ENCODE measurements at places on chromosomes 3 and 15.

DNA sequence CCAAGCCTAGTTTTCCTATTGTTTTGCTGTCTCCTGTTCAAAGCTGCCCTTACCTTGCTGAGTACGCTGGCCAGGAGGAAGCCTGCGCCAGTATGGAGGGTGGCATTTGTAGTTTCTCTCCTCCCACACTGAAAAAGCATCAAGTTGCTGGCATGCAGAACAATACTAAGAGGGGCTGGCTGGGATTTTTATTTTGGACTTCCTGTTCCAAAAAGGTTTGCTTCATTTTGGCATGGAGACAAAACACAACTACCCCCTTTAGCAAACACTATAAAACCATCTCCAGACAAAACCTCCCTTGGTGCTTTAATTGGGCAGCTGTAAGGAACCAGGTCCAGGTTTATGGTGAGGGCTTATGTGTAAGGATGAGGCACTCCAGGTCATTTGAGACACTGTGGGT is 457.6 kb downstream of the PDCD6IP start:
- DNase-seq = no peak

DNA sequence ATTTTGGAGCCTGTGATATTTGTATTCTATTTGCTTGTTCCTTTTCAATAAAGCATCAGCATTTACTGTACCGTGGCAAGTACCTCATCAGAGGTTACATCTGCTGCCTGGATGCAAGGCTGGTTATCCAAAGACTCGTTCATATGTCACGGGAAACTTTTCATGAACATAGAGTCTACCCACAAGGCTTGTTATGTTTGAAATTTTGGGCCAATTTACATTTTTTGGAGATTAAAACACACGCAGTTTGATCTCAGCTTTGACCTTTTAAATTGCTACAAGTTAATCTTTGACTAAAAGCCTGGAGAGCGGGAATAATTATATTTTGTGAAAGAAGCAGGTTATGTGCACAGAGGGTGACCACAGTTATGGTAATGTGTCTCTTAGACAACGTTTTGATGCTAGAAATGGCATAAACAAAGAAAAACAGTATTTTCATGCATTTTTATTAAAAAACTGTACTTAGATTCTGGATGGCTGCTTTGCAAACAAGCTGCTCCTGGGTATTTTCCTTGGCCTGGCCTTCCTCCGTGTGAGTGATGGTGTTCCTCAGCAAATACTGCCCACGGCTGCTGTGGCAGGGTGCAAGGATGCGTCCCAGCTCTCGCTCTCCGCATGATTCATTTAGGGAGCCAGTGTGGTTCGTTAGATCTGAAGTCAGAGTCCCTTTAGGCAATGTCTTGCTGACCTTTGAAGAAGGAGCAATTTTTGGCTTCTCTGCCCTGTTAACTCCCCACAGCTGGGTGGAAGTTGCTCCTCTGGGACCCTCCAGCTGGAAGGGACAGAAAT is 27.1 kb downstream of the CHST2 start:
- DNase-seq = no peak

DNA sequence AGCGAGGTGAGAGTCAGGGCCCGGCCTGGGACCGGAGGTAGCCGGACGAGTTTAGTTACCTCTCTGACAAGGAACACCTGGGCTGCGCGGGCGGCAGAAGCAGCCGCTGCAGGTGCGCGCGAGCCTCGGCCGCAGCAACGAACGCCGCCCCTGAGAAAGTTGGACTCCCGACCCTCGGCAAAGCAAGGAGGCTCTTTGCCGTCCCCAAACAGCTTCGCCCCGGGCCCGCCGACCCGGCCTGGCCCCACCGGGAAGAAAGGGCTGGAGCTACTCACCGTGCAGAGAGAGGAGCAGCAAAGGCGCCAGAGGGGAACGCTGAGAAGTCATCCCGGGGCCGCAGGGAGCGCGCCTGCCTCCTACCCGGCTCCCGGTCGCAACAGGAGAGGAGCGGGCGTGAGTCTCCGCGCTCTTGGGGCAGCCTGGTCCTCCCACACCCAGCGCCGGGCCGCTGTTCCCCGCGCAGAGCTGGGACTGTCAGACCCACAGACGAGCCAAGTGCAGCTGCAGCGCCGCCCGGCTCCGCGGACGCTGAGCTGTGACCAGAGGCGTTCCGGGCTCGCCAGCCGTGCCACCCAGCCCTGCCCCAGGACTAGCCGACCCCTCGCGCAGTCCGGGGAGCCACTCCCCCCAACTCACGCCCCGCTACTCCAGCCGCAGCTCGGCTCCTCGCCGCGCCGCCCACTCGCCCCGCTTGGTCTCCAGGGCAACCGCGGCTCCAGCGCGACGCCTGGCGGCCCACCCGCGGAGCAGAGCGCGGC is at the start of gene IGSF11:
Gene IGSF11, minus strand, starts transcription at position 591 of the 758 bp plus-strand sequence. Its CDS starts 264 bp downstream, at position 327.
- DNase-seq = peak; percentile 29

- no peak for DNase-seq
Measured at GRCh38 chr15:92429378-92430068, 35.8 kb downstream of the ST8SIA2 start.

DNA sequence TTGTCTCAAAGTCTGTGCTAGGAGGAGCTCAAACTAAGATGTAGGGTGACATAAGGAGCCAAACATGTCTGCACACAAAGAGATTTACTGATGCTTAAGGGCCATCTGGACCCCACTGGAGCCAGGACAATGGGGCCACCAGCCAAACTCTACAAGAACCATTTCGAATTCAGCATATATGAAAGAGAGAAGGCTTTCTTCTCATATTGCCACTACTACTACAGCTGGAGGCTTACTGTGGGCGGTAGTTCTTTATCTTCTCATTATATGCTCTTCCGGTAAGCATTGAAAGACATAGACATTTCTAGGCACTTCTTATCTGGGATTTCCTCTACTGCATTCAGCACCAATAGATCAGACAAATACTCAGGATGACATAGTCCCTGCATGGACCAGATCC is 404.4 kb upstream of the PROK2 start:
- no peak for DNase-seq

- DNase-seq = no peak
Measured at GRCh38 chr3:171267104-171267503, 193.1 kb downstream of the TNIK start.

GRCh38 chr15:74038707-74039655 is 43.4 kb downstream of the GOLGA6A start:
- no peak for DNase-seq

- DNase-seq = no peak
Measured at GRCh38 chr3:178002113-178002512, 534.1 kb upstream of the KCNMB2 start.

DNA sequence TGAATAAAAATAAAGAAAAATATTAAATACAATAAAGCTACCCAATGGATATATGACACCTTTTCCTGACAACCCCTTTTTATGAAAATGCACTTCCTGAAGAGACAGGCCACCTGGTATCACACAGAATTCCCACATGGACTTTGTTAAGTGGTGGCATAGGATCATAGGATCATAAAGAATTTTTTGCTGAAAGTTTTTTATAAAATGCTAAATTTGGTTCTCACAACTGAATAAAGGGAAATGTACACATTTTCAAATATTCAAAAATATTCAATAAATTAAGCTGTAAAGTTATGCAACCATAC is 102.5 kb upstream of the ROBO1 start:
- no peak for DNase-seq

Data from stimulated activated CD8-positive, alpha-beta memory T cell treated with anti-CD3 and anti-CD28 coated beads, Interleukin-4, amount 100 ng/mL, for 1 hour (primary cell).